SK-N-SH (cell line): ENCODE measurements at places on chromosomes 1 and 21. TPM values are rescaled to one million over a fixed set of nuclear protein-coding genes. Genes with fewer than 3 reads are reported as not detected.

The CELA3A gene
- polyA plus RNA-seq: not detected in 2 replicates

The OLIG1 gene
- polyA plus RNA-seq: not detected in 2 replicates

The TSTD1 gene
- polyA plus RNA-seq: 80.7 and 93.9 TPM in 2 replicates

The AMY1C gene
- not detected in 2 replicates for polyA plus RNA-seq

The S1PR1 gene
- 5.9 and 6.5 TPM in 2 replicates for polyA plus RNA-seq

The CASQ1 gene
- polyA plus RNA-seq: 0.08 and 0.18 TPM in 2 replicates

DNA sequence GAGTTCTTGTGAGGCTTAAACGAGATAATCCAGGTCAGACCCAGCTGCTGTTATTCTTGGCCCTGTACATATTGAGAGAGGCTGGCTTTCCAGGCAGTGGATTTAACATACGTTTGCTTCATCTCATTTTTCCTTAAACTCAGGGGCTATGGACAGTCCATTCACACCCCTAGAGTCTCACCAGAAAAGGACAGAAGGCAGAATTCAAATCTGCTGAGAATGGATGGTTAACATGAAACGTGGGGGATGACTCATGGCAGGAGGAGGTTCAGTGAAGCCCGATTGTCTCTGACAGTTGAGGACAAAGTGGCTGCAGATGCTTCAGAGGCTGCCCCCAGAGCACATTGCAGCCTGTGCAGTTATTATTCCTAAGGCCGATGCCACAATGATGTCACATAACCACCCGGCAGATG, 39.5 kb downstream of the TGFB2 start:
- no peaks in the 10 kb centered on the region for H3K27me3 ChIP-seq
- H3K27ac ChIP-seq: peak overlapping the region; percentile 40
- peaks cover 16% of the 10 kb centered on the region for H3K4me1 ChIP-seq
- H3K36me3 ChIP-seq: no peaks in the 10 kb centered on the region

DNA sequence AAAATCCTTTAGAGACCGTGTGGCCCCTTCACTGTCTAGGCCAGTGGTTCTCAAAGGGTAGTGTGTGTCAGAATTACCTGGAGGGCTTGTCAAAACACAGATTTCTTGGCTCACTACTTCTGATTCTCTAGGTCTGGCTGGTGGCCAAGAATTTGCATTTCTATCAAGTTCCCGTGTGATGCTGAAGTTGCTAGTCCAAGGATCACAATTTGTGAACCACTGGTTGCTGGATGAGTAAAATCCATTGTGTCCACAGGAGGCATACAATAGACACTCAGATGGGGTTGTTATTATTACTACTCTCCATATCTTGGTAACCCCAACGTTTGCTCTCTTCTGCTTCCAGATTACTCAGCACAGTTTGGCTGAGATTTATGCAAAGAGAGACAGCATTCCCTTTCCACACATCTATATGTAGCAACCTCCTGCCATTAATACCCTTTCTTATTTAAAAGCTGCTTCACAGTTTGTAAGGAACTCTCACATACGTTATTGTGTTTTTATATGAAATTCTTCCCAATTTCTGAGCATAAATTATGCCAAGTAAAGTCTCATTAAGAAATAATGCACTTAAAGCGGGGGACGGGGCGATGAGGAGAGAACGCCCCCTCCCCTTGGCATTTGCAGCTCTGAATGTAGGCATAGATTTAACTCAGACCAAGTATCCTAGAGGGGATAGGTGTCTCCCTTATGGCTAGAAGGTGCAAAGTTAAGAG, 720 bp upstream of the TMCC2 start:
- H3K27ac ChIP-seq: no peak overlapping the region
- H3K4me3 ChIP-seq: peak overlapping the region; percentile 78
- H3K4me1 ChIP-seq: peaks cover 21% of the 10 kb centered on the region
- H3K36me3 ChIP-seq: no peaks in the 10 kb centered on the region
- peak; percentile 39 for DNase-seq

DNA sequence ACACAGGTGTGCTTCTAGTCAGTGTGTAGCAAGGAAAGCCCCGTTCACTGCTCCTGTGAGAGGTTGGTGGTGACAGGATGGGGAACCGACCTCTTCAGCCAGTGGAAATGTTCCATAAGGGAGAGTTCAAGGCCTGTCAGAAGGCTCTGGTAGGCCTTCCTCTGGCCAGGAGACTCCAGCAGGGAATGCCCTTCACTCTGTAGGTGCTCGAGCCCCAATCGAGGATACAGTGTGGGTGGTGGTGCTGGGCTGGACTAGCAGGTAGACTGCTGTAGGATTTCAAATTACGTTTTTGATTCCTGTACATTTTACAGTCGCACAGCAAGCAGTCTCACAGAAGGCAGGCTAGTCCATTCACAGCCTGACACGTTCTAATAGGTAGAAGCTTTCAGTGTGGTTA, 37.8 kb downstream of the NCF2 start:
- no peak overlapping the region for H3K27ac ChIP-seq
- DNase-seq: no peak
- H3K4me1 ChIP-seq: no peaks in the 10 kb centered on the region
- H3K4me3 ChIP-seq: no peak overlapping the region
- H3K27me3 ChIP-seq: no peaks in the 10 kb centered on the region

- no peaks in the 10 kb centered on the region for H3K36me3 ChIP-seq
- H3K27me3 ChIP-seq: no peaks in the 10 kb centered on the region
- H3K4me3 ChIP-seq: no peak overlapping the region
- H3K4me1 ChIP-seq: no peaks in the 10 kb centered on the region; the same call in 1 of the 2 replicates
- DNase-seq: no peak
Observed at GRCh38 chr21:27695246-27695645, 728.4 kb upstream of the ADAMTS5 start.

DNA sequence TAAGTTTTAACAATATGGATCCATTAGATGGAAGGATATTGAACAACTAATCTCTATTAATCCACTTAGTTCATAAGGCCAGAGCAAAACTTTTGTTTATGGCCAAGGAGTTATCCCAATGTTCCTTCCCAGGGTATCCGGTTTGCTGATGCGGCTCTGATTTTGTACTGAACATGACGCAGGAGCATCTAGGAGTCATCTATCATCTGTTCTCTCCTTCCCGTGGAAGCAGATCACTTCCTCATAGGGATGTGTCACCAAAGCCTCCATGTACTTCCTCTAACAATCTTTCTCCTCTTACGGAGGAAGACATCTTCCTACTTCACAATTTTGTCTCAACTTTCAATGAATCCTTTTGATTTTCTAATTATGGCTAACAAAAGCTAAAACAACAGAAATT, 206.6 kb downstream of the APP start:
- no peak overlapping the region; the same call in 1 of the 2 replicates for H3K27ac ChIP-seq
- no peaks in the 10 kb centered on the region for H3K27me3 ChIP-seq
- H3K4me1 ChIP-seq: peaks cover 33% of the 10 kb centered on the region; the same call in 1 of the 2 replicates
- no peak for DNase-seq

DNA sequence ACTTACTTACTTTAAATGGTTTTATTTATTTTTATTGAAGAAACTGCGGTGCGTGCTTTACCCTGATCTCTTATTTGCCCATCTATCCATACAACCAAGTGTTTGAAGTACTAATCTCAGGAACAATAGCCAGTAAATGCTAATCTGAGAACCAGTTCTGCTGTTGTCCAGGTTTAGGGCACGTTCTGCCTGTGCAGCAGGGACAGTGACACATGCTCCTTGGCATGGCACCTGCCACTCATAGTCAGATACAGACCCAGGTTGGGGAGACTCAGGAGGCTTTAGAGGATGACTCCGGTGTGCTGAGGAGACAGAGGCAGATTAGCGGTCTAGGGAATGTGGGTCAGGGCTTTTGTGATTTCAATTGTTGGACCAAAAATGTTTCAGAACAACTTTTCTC, 83.6 kb downstream of the NRIP1 start:
- no peaks in the 10 kb centered on the region for H3K27me3 ChIP-seq
- H3K27ac ChIP-seq: no peak overlapping the region
- no peaks in the 10 kb centered on the region for H3K4me1 ChIP-seq
- no peaks in the 10 kb centered on the region for H3K36me3 ChIP-seq
- H3K4me3 ChIP-seq: no peak overlapping the region
- DNase-seq: no peak

- peaks cover 14% of the 10 kb centered on the region for H3K36me3 ChIP-seq
- DNase-seq: no peak
- peaks cover 17% of the 10 kb centered on the region for H3K4me1 ChIP-seq
- H3K27me3 ChIP-seq: no peaks in the 10 kb centered on the region
- H3K27ac ChIP-seq: no peak overlapping the region
- peak overlapping the region; percentile 90; the same call in 1 of the 2 replicates for H3K4me3 ChIP-seq
Observed at GRCh38 chr1:231242516-231243198, 1.6 kb downstream of the GNPAT start.
